Frontal cortex (tissue), 4 donors: ENCODE measurements at places on chromosomes 16 and 17.

DNA sequence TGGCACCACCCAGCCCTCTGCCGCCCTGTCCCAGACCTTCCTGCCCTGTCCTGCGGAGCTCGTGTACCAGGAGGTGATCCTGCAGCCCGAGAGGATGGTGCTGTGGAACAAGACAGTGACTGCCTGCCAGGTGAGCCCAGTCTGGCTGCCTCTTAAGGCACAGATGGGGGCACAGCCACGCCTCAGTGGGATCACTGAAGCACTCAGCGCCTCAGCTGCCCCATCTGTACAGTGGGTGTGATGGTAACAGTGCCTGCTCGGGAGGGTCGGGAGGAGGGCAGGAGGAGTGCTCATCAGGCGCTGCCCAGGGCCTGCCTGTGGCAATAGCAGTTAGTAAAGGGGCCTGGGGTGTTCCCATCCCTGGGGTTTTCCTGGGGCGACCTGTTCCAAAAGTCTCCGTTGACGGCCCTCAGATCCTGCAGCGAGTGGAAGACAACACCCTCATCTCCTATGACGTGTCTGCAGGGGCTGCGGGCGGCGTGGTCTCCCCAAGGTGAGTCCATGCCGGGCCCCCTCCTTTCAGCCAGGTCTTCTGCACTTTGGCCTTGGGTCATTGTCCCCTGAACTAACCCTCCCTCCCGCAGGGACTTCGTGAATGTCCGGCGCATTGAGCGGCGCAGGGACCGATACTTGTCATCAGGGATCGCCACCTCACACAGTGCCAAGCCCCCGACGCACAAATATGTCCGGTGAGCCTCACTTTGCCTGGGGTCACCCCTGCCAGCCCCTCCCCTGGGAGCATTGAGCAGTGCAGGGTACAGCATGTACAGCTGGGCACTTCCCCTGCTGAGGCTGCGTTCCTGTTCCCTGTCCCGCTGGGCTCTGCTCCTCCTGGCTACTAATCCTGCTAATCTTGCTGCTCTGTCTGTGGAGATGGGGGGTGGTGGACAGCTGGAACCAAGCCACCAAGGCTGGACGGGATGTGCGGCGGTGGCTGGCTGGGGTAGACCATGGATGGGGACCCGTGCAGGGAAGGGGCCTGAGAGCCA lies 4.5 kb upstream of the TCAP start:
- DNase-seq, result no peak

GRCh38 chr16:12315330-12316136 lies 339.0 kb downstream of the SNX29 start:
- DNase-seq, result no peak

DNA sequence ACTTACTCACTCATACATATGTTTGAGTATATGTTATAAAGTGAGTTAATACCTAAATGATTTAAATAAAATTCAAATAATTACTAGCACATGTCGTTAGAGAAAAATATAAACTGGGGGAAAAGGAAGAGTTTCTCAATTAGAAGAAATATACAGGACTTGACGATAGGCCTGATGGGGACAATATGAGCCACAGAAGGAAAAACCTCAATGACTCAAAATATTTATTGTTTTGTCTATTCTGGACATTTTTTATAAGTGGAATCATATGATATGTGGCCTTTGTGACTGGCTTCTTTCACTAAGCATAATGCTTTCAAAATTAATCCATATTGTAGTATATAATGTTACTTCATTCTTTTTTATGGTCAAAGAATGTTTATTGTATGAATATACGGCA lies 339.2 kb upstream of the PMFBP1 start:
- DNase-seq, result no peak

- DNase-seq, result no peak
Observed at GRCh38 chr16:67541391-67542263, 13.0 kb downstream of the RIPOR1 start.
